Esophagus mucosa (tissue), 1 donor: ENCODE measurements at places on chromosomes 6 and 20.

- ATAC-seq: no peak
These were observed 14.6 kb upstream of the IFT52 start for GRCh38 chr20:43576108-43576507.

DNA sequence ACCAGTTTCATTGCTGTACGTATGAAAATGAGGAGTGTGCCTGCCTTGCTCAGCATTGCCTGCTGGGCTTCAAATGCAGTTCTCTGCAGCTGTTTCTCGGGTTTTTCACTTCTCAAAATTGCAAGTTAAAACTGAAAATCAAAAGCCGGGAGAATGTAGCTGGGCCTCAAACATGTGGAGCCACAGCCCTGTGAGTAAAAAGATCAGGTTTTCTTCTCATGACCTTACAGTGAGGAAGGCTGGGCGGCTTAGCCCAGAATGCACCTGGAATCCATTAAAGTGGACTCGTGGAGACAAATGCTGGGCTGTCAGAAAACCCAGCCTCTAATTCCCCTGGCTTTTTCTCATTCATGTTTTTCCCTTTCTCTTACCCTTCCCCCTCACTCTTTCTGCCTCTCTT lies 34.4 kb downstream of the DSE start:
- ATAC-seq: no peak

DNA sequence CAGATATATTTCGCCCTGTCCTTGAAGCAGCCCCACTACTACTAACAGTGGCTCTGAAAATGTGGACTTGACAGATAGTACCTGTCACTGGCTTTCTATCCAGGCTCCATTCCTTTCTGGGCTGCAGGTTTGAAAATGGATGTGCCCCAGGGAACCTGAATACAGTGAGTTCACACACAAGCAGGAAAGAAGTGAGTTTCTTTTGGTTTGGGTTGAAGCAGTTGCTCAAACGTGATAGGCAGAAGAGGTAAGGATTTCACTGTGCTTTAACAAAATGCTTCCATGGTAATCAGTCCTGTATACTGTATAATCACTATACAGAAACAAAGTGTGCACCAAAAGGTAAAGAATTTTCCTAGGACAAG lies 382.9 kb downstream of the PRKN start:
- no peak for ATAC-seq

- ATAC-seq: peak; percentile 84
These were observed 32.7 kb downstream of the PLN start for GRCh38 chr6:118580585-118581419.

DNA sequence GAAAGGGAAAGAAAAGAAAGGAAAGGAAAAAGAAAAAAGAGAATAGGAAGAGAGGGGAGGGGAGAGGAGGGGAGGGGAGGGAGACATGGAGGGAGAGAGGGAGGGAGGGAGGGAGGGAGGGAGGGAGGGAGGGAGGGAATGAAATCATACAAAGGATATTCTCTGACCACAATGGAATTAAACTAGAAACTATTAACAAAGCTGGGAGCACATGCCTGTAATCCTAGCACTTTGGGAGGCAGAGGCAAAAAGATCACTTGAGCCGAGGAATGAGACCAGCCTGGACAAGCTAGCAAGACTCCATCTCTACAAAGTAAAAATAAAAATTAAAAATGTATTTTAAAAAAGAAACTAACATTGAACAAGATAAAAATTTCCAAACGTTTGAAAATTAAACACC lies 62.8 kb downstream of the ILRUN start:
- no peak for ATAC-seq

GRCh38 chr6:98056955-98057354 lies 773.9 kb upstream of the MMS22L start:
- no peak for ATAC-seq

DNA sequence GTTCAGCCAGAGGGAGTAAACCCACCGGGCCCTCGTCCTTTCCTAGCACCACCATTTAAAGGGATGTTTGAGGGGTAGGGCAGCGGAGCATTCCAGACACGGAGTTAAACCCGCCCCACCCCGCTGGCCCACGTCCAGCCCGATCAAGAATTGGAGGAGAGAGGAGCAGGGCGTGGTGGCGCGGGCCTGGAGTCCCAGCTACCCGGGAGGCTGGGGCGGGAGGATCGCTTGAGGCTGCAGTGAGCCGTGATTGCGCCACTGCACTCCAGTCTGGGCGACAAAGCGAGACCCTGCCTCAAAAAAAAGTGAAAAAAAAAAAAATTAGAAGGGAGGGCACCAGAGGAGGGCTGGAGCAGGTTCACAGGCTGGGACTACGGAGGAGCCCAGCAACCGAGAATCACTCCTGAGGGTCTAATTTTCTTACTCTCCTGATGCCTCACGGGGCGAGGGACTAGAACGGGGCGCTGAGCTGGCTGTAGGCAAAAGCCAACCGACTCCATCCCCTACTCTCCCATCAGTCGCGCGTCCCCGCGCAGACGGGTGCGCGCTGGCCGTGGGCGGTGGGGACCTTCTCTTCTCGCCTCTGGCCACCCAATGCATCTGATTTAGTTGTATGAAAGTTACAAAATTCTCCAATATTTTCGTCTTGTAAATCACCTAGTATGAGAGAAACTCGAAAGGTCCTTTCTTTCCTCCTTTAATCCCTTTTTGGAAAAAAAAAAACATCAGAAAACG lies 6.1 kb upstream of the HSPA1B start:
- ATAC-seq: peak; percentile 35

DNA sequence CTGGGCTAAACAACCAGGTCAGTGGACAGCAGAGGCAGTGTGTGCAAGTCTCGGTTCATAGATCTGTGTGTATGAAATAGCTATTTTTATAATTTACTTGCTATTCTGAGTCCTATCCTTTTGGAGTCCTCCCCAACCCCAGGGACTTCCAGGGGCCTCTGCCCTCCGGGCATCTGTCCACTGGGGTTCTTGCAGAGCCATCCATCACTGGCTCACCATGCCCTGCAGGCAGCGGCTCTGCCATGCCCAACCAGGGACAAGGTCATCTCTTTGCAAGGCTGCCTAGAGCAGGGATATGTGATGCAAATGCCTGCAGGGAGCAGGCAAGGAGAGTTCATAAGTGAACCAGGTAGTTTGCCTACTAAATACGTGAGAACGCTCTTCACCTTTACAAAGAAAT lies 10.5 kb upstream of the BEND3 start:
- no peak for ATAC-seq

DNA sequence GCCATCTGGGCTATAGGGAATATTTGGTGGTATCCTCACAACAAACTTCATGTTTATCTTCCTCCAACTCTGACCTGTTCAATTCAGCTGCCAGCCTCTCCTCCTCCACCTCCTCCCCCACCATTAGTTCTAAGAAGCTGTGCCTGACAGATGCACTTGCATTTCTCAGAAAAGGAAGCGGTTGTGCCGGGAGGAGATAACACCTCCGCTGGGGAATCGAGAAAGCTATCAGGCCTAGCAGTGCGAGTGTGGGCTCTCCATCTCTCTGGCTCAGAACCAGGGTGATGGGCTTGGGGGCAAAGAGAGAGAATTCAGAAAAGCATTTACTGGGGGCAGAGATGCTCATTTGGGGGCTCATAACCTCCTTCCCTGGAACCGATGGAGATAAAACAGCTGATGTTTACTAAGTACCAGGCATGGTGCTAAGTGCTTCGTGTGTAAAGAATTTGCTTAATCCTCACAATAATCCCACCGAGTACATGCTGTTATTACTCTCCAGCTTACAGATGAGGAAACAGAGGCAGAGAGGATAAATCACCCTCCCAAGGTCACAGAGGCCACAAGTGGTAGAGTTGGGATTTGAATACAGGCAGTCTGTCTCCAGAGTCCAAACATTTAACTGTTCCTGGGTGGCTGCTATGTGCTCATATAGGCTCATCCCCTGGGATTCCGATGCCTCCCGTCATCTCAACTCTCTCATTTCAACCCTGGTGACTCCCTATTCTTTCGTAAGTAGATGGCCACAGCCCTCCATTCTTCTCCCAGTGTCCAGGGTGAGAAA lies 38.3 kb downstream of the COX4I2 start:
- ATAC-seq: no peak

GRCh38 chr6:54194067-54194466 lies 82.8 kb downstream of the MLIP start:
- peak; percentile 37 for ATAC-seq

GRCh38 chr6:20853828-20854227 lies 319.6 kb downstream of the CDKAL1 start:
- ATAC-seq: no peak

GRCh38 chr6:142784344-142784743 lies 160.6 kb downstream of the HIVEP2 start:
- peak; percentile 41 for ATAC-seq

DNA sequence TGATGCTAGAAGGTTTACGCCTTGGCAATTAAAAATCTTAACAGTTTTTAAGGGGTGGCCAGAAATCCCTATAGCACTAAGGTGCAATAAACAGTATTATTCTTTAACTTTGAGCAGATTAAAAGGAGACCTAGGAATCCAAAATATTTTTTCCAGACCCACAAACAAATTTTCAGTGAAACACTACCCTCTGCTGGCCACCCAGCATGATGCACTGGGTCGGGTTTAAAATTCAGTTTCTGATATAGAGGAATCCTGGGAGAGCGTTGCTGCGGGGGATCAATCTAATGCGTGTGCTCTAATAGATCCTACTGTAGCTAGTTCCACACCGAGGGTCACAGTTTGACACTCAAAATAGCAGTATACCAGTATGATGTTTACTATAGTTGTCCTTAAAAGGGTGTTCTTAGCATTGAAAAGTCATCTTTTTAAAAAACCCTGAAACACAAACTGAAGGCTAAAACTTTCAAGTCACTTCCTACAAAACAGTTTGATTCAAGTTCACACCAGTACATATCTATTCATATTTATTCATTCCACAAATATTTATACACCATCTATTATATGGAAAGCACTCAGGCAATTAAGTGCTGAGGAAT lies 10.2 kb downstream of the UBE3D start:
- peak; percentile 43 for ATAC-seq

DNA sequence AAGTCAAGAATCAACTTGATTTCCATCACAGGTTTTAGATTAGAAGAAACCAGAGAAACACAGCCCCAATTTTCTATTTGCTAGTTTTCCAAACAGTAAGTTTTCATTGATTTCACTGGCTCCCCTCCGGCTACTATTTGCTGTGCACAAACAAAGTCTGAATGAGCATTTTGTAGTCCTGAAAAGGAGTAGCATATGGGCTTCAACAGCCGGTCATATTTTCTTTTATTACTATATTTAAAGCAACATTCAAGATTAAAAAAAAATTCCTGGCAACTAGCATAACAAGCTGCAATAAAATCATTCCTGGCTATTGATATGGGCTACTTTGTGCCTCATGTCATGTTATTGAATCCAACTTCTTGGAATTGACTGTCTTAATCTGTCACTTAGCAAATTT lies 48.3 kb downstream of the CARMIL1 start:
- ATAC-seq: no peak

DNA sequence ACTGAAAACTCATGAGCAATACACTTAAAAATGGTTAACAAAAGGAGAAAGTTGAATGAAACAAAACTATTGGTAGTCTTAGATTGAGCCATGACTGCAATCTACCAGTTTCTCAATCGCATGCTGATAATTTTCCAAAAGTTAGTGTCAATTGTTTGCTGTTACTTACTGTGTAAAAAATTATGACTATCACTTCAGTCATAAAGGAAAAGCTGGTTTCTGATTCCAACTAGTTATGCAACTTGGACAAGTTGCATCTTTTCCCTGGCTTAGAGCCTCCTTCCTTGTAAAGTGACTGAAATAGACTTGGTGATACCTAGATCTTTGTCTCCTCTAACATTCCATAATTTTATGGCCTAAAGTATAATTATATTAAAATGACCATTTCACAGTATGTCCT lies 88.3 kb upstream of the PAK5 start:
- ATAC-seq: peak; percentile 74

GRCh38 chr20:59992526-59993084 lies 34.4 kb downstream of the CDH26 start:
- ATAC-seq: no peak

- ATAC-seq: no peak
These were observed 157.0 kb upstream of the ENPP5 start for GRCh38 chr6:46327779-46328178.

- ATAC-seq: peak; percentile 76
These were observed 28.5 kb upstream of the TMEM244 start for GRCh38 chr6:129889580-129889979.

- ATAC-seq: no peak
These were observed 201.8 kb downstream of the ARID1B start for GRCh38 chr6:156978948-156979347.

DNA sequence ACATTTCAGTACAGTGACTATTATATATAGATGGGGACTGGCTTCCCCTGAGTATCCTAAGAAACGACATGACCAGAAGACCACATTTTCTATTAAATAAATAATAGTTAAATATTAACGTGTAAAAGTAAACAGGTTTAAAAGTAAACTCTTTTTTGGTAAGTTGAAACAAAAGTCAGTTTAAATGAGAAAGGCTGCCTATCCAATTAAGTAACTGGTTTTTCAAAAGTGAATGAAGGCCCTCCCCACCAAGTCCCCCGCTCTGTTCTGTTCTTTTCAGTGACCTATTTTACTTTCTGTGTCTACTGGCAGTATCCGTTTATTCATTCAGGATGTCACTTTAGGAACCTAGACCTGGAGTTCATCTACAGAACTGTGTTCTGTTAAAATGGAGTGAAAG lies 32.0 kb downstream of the QKI start:
- ATAC-seq: no peak

DNA sequence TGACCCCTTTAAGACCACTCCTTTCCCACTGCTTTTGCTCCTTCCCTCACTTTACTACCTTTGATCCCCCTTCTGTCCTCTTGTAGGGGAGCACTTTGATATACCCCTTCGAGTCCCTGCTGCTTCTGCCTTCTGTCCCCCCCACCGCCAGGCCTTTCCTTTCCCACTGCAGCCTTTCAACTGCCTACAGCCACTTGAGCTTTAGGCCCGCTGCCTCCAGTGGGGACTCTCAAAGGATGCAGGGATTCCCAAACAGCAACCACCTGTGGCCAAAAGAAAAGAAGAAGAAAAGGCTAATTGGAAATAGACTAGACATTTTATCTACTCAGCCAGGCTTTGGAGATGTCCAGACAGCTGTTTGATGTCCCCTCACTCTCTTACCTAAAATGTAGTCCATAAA lies 77.0 kb upstream of the DTNBP1 start:
- ATAC-seq: no peak

GRCh38 chr6:723540-723939 lies 30.6 kb upstream of the EXOC2 start:
- ATAC-seq: no peak

GRCh38 chr6:2240961-2241360 lies 4.4 kb downstream of the GMDS start:
- no peak for ATAC-seq

GRCh38 chr20:38093641-38094077 lies 60.1 kb downstream of the RPRD1B start:
- ATAC-seq: no peak

- ATAC-seq: no peak
These were observed 50.9 kb downstream of the RPRD1B start for GRCh38 chr20:38084425-38084951.

GRCh38 chr6:146389740-146390139 lies 153.9 kb upstream of the RAB32 start:
- ATAC-seq: no peak

- ATAC-seq: no peak
These were observed 522.7 kb upstream of the CDH4 start for GRCh38 chr20:60729135-60729900.

- no peak for ATAC-seq
These were observed 623.9 kb downstream of the DOK5 start for GRCh38 chr20:55099251-55099650.

- ATAC-seq: no peak
These were observed 96.3 kb downstream of the NFATC2 start for GRCh38 chr20:51446230-51446629.

- peak; percentile 4 for ATAC-seq
These were observed 5.8 kb downstream of the GABBR1 start for GRCh38 chr6:29626948-29627754.

- ATAC-seq: no peak
These were observed 3.3 kb downstream of the NPEPL1 start for GRCh38 chr20:58695895-58696375.
